ENCODE measurements at places on chromosomes 3 and 15.

DNA sequence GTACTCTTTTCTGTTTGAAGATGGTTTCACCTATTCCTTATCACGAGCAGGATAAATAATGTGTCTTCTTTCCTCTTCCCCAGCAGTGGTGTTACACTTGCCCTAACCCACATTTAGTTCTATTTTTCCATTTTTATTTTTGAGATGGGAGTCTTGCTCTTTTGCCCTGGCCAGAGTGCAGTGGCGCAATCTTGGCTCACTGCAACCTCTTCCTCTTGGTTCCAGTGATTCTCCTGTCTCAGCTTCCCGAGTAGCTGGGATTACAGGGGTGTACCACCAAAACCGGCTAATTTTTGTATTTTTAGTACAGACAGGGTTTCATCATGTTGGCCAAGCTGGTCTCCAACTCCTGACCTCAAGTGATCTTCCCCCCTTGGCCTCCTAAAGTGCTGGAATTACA lies 372.4 kb downstream of the FOXP1 start:
- no peak for DNase-seq

GRCh38 chr3:9769426-9770275 lies at the start of gene CAMK1:
Gene CAMK1, minus strand, starts transcription at chr3:9769947. Its CDS starts 2,198 bp downstream, at chr3:9767749.
- no peak for DNase-seq

DNA sequence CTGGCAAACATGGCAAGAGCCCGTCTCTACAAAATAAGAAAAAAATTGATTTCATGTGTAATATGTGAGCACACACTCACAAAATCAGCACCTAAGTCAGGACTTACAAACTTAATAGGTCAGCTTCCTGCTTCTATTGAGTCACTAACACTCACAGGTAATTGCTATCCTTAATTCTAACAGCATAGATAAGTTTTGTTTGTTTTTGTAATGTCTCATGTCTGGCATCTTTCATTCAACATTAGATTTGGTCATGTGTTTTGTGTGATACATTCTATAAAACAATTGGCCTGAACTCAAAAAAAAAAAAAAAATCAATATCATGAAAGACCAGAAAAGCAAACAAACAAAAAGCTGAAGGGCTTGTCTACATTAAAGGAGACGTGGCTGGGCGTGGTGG lies 564.7 kb downstream of the AGBL1 start:
- DNase-seq: no peak

DNA sequence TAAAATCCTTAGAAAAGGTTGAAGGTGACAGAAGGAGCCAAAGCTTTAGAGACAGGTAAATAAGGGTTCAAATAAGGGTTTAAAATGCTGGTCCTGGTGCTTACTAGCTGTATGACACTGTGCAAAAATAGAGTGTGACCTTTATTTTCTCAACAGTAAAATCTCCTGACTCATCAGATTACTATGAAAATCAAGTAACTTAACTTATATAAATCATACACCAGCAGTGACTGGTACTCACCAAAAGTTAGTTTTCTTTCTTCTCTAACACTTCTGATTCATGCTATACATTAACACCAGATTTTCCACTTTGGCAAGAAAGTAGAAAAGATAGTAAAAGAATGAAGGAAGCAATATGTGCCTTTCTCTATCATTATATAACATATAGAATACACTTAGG lies 205.9 kb upstream of the GBE1 start:
- no peak for DNase-seq

DNA sequence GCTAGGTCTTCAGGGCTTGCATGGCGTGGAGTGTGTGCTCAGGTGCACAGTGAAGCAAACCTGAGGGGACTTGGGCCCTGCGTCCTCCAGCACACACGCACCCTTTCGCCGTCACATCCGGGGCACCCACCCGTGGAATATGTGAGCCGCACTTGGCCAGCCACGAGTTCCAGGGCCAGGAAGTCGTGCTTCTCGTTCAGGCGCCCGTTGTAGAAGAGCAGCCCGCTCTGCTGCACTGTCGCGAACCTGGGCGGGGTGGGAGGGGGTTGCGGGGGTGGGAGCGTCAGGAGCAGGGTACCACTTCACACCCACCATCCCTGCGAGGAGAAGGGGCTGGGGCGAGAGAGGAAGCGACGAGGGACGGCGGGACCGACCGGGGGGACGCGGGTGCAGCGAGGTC lies 7.1 kb downstream of the CELSR3 start:
- DNase-seq: no peak
